Common myeloid progenitor, CD34-positive (primary cell): ENCODE measurements at places on chromosomes 2 and 18.

- no peak for DNase-seq
Measured at GRCh38 chr2:168432565-168433186, 23.4 kb upstream of the CERS6 start.

DNA sequence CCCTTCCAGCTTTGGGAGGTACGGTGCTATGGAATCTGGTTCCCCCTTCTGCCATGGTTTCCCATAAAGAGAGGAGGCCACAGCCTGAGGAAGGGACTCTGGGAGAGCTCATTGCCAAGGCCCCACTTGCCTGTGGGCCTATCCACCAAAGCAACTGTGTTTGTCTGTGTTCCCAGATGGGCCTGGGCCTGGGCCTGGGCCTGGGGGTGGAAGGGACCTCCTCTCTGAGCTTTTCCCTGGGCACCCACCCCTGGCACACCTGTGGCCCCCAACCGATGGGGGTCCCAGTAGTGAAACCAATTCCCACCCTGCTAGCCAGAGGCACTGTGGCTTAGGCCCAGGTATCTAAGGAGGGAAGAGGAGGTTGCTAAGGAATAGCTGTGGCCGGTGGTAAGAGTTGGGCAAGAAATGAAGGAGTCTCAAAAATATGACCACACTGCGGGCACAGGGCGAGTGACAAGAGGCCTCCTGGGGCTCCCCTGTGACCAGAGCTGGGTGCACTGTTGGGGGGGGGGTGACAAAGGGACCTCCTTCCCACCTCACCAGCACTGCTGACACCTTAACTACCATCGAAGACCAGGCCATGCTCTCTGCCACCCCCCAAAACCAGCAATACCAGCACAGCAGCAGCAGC, 4.9 kb upstream of the DUSP2 start:
- no peak for DNase-seq

DNA sequence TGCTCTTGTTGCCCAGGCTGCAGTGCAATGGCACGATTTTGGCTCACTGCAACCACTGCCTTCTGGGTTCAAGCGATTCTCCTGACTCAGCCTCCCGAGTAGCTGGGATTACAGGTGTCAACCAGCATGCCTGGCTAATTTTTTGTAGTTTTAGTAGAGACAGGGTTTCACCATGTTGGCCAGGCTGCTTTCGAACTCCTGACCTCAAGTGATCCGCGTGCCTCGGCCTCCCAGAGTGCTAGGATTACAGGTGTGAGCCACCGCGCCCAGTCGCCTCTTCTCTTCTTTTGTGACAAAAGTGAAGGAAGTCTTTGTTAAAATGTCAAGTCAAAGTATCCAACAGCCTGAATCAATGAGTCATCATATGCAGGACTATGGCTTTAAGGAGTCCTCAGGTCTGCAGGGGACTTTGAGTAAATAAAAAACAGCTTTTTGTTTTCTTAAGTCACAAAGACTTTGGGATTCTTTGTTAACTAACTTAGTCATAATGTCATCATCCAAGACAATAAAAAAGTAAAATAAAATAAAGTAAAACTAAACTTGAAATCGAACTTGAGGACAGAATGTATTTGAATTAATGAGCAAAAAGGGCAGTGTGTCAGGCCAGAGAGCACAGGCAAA, 1153.2 kb downstream of the SUCLG1 start:
- no peak for DNase-seq

DNA sequence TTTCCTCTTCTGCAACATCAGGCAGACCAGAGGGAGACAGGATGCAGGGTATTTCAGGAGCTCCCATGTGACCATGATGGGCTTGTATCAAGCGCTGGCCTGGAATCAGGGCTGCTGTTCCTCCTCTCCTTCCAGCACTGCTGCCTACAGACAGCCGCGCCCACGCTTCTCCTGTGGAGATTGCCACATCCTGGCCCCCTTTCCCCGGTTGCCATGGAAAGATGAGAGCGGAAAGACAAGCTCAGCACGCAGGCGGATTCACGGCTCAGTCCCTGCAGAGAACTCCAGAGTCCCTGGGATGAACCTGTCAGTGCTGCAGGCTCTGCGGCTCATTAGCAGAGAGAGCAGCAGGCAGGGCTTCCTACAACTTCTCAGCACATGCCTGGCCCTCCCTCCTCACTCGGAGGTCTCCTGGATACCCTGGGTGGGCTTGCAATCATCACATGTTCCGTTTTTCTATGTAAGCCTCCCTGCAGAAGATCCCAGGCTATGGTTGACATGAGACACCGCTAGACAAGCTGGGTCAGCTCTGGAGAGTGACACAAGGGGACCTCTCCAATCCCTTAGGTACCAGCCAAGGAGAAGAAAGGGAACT, 497.8 kb upstream of the MYT1L start:
- no peak for DNase-seq

DNA sequence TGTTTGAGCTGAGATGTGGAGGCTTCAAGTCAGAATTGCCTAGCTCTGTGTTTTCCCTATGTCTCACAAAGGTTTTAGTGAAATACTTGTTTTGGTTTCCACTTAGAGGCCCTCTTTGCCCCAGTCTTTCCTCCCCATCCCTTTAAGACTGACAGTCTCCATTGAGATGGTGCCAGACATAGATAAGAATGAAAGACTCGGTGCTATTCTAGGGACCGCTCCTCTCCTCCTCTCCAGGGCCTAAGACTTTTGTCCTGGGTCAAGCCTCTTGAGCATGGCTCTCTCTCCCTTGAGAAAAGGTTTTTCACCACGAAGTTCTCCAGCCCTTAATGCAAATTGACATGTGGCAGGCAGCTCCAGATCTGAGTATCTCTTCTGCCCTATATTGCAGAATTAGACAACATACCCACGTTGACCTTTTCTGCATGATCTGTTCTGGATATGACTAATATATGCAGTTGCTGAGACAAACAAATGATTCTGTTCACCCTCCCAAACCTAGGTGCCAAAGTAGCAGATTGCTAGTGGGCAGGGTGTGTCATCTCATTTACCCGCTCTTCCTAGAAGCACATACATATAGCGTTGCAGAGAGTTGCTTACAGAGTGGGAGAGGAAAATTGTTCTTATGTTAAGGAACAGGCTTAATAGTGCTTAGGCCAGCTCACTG, 47.5 kb upstream of the ACSL3 start:
- DNase-seq, result no peak

GRCh38 chr2:199982126-199982843, 26.9 kb downstream of the MAIP1 start:
- DNase-seq, result no peak

DNA sequence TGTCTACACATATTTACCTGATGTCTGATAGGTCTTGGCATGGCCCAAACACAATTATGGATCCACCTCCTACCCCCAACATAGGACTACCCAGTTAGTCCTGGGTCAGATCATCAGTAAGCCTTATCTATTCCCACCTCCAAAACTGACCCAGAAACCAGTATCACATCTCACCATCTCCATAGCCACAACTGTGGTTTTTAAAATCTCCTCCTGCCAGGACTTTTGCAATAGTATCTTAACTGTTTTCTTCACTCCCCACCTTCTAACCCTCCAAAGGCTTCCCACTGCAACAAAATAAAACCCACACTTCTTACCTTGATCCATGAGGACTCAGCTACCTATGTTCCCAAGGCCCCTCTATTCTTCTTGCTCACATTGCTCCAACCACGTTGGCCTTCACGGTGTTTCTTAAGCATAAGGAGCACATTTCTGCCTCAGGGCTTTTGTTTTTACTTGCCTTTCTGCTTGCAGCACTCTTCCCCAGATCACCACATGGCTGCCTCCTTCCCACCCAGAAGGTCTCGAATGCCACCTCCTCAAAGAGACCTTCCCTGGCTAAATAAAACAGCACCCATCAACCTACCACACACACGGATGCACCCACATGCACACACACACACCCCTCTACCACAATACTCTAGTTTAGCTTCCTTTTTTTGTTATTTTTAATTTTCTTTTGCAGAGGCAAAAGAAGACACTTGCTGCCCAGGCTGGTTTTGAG, 125.9 kb upstream of the SLC1A4 start:
- peak; percentile 12 for DNase-seq

- no peak for DNase-seq
Measured at GRCh38 chr2:96115631-96116423, 544 bp downstream of the ADRA2B start.

- no peak for DNase-seq
Measured at GRCh38 chr2:51379997-51380396, 348.1 kb upstream of the NRXN1 start.

GRCh38 chr18:62337336-62337735, 12.2 kb downstream of the TNFRSF11A start:
- no peak for DNase-seq

DNA sequence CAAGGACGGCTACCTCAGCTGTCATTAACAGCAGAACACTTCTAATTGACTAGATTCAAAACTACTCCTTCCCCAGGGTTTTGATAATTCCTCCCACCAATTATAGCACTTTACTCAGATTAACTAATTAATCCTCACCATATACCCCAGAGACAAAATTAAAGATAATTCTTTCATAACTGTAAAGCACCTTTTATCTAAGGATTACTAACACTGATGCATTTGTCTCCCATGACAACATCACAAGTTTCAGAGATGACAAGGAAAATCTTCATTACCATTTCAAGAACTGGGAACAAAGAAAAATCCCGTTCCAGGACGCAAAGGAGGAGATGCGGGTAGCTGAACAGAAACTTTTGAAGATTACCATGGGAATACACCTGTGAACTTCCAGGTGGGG, 129.4 kb upstream of the ITGA6 start:
- DNase-seq, result no peak

DNA sequence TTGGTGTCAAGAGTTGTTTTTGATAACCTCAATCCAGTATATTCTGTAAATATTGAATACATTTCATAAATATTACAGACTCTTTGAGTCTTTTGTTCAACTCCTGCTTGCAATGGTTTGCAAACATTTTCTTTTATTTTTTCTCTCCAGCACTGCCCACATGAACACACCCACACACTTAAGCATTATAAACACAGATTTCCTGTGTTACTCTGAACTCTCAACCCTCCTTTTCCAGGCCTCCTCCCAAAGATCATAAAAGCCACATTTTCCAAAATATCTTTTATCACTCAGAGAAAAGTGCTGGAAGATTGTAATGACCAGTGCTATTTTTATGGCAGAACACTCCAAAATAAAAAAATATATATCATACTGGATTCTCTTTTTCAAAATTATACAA, 20.5 kb downstream of the ARHGAP25 start:
- DNase-seq, result no peak

DNA sequence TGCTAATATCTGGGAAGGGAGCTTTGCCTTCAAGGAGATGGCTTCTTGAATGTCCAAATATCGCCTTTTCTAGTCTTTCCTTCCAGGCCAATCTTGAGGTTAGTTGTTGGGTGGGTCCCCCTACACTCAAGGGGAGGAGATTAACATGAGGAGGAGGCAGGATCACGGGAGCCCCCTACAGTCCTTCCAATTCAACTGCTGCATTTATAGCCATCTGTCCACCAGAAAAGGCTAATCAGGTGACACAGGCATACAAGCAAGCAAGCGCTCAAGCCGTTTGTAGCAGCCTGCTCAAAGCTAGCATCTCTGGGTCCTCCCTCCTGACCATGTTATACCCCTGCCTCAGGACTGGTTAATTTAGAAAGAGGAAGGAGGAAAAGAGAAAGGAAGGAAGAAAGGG, 87.6 kb downstream of the MRPS9 start:
- DNase-seq, result no peak

DNA sequence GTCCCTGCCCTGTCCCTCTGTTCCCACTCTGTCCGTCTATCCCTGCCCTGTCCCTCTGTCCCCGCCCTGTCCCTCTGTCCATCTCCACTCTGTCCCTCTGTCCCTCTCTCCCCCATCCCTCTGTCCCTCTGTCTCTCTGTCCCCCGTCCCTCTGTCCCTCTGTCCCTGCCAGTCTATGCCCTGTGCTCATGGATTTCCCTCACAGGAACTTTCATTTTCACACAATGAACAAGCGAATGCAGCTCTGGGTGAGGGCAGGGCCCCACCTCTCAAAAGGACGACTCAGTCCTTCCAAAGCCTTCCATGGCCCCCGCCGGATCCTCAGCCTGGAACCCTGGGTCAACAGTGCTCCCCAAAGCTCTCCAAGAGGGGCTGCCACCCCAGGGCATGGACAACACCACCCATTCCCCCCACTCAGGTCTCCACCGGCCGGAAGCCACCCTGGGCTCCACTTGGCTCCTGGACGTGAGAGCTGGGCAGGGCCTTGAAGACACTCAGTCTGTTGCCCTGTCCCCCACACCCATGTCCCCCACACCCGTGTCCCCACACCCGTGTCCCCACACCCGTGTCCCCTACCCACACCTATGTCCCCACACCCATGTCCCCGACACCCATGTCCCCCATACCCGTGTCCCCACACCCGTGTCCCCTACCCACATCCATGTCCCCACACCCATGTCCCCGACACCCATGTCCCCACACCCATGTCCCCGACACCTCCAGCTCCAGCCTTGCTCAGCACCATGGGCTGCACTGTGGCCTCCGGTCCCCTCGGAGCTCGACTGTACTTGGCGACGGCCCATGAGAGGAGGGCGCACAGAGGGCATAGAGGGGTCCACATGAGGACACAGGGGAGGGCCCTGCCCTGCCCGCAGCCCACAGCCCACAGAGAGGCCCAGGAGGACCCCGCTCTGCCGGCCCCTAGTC, 156.0 kb downstream of the PXDN start:
- no peak for DNase-seq

GRCh38 chr2:118223992-118224894, 136.0 kb downstream of the INSIG2 start:
- peak; percentile 45 for DNase-seq

DNA sequence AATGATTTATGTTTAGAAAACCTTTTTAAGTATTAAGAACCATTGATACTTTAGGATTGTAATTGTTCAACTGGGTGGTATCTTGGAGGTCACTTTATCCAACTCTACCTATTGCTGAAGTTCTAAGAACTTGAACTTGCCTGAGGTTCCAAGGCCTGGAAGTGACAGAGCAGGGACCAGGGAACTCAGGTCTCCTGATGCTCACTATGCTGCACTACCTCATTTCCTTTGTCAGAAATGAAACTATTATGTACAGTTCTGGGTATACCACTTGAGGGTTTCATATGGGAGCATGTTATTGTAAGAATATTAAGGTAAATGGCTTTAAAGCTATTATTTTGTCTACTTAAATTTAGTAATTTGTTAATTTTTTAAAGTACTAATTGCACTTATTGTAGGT, 3.0 kb downstream of the MBD5 start:
- DNase-seq, result no peak
